ENCODE measurements at places on chromosomes 5 and 9.

DNA sequence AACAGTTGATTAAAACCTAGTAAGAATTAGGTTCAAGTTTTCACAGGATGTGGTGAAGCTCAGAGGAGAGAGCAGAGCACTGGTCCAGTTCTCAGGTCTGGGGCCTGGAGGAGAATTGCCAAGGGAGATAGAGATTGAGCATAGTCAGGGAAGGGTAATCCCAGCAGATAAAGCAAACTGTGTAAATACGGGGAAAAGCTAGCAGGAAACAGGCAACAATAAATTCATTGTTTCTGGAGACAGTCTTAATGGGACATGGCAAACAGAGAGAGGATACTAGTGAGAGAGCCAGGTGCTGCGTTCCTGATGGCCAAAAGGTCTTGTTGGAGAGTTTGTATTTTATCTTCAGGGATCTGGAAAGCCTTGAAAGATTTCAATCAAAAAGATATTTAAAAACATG lies 333.0 kb downstream of the PDE4D start:
- DNase-seq = no peak

DNA sequence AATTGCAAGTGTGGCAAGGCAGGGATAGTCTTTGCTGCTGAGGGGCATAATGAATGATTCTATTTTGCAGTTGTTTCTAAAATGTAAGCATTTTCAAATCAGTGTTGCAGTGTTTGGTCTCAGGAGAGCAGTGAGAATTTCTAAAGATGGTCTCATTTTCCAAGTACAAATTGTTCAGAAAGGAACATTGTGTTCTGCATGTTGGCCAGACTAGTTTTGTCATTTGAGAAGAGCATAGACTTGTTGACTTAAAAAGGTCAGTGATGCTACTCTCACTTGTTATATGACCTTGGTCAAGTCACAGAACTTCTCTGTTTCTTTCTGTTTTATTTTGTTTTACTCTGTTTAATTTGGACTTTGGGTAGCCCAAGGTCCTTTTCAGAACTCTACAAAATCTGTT lies 344.6 kb downstream of the OSTF1 start:
- no peak for DNase-seq

GRCh38 chr9:109305801-109306200 lies 15.1 kb downstream of the EPB41L4B start:
- DNase-seq = no peak

DNA sequence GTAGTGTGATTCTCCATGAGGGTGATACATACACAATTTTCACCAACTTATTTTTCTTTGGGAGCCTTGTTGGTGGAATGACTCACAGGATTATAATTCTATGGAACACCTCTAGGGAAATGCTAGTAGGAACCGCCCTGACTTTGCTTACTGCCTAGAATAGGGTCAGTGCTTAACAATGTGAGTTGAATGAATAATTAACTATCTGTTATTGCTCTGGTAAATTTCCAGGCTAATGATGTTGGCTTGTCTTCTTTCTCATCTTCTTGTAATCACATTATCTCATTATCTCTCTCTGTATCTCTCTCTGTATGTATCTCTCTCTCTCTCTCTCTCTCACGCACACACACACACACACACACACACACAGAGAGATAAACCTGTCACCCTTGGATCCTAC lies 291.1 kb downstream of the TRIM32 start:
- no peak for DNase-seq

DNA sequence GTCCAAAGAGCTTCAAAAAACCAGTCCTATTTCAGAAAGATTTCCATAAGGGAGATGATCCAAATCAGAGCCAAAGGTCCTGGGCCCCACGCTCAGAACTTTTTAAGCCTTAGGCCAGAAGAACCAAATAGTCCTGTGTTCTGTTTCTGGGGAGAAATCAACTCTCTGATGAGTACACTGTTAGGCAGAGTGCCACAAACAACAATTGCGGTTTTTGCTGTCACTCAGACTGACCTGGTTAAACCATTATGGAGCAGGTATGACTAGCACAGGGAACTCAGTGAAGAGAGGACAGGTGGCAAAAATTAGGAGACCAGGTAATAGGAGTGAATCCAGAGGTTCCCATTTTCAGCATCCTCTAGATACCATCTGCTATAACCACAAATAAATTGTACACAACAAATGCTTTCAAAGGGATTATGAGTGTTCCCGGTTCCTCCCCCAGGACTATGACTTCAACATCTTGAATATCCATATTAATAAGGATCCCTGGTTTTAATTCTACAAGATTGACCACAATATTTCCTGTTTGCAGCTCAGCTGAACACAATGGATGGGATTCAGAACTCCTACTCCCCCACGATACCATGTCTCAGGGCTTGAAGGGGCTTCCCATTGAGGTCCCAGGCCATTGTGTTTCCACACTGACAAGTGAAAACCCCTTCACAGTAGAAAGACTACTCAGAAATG lies 52.1 kb upstream of the FREM1 start:
- no peak for DNase-seq

- DNase-seq = peak; percentile 85
These were observed 10.0 kb downstream of the S1PR3 start for GRCh38 chr9:89000973-89001916.

DNA sequence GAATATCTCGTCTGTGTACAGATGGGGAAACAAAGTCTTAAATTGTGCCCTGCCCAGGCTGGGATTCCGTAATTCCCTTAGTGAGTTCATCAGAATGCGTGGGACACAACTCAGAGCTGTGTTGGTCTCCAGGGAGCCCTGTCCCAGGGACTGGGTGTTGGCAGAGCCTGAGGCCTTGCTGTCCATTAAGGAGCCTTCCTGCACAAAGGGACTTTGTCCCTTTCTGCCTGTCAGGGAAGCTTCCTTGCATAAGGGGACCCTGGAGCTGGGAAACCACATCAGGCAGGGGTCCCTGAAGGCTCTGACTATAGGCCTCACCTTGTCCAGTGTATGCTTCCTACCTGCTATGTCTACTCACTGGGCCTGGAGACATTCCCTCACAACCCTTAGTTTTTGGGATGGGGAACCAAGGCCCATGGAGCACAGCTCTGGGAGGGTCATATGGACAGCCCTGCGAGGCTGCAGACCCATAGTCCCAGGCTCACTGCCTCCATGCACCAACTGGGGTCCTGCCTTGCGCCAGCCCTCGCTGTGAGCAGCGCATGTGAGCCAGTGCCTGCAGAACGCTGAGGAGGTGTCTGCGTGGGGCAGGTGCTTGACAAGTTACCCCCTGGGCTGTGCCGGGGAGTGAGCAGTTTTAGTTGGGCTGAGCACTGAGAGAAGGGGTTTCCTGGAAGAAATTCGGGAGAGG lies 1.6 kb downstream of the CARD19 start:
- no peak for DNase-seq

DNA sequence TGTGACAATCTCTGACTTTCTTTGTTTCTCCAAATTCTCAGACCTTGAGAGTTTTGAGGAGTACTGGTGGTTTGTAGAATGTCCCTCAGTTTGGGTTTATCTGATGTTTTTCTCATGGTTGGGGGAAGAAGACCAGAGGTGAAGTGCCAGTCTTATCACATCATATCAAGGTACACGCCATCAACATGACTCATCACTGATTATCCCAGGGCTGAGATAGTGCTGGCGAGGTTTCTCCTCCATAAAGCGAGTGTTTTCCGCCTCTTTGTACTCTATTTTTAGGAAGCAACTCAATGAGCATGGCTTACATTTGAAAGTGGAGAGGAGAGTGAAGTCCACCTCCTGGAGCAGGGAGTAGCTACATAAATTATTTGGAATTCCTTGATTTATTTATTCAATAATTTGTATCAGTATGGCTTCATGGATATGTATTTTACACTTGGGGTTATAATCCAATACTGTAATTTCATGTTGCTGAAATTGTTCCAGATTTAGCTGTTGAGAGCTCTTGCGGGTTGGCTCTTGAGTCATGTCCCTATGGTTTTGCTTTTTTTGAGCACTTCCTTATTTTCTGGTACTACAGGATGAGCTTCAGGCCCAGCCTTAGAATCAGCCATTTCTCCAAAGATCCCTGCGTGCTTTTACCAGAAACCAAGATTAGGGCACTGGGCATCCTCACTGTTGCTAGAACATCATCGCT lies 23.9 kb downstream of the DCANP1 start:
- DNase-seq = no peak

GRCh38 chr5:131968396-131968954 lies 23.0 kb upstream of the MEIKIN start:
- no peak for DNase-seq

DNA sequence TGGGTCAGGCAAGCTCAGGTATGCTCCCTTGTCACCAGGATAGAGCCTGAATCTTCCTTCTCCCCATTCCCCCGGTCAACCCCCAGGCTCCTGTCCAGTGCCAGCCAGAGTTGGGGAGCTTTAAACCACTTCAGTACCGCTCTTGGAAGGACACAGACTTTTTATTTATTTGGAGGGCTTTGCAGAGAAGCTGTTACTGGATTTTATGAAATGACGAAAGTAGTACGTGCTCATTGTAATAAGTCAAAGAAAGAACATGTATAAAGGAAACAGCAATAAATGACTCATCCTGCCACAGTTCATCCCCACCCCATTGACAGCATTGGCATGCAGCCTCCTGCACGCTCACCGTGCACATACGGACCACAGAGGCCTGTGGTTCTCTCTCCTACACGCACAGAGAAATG lies 230.3 kb downstream of the AUH start:
- DNase-seq = peak; percentile 72

DNA sequence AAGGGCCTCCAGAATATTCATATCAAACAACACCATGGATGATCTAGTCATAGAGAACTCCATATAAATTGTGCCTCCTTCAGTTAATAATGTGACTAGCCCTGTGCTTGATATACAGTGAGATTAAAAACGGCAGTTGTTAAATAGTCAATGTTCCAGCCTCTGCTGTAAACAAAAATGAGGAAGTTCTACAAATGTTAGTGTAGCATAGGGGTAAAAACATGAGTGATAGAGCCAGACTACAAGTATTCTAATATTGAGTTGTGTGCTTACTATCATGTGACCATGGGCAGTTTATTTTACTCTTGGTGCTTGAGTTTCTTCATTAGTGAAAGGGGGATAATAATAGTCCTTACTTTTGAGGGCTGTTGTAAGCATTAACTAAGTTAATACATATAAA lies 43.3 kb upstream of the SLCO6A1 start:
- DNase-seq = no peak

- no peak for DNase-seq
These were observed 23.2 kb downstream of the PRUNE2 start for GRCh38 chr9:76882686-76883085.

- DNase-seq = no peak
These were observed 1.3 kb downstream of the DMRT1 start for GRCh38 chr9:842635-843426.

- DNase-seq = no peak
These were observed 182.4 kb upstream of the ATP10B start for GRCh38 chr5:161034451-161034850.

DNA sequence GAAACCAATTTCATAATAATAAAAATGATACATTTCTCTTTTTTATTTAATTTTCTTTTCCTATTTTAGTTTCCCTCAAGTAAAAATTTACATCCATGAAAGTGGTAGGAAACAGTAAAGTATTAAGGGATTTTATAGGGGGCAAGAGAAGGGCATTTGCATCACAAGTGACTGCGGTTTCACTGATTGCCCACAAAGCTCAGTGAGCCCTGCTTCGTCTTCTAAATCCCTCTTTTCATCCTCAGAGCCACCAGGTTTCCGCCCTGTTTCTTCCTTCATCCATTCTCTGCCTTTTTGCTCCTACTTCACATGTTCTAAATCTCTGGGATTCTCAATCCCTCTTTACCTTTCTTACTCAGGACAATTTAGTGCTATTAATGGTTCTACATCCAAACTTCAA lies 491.4 kb downstream of the LRRC70 start:
- DNase-seq = no peak

DNA sequence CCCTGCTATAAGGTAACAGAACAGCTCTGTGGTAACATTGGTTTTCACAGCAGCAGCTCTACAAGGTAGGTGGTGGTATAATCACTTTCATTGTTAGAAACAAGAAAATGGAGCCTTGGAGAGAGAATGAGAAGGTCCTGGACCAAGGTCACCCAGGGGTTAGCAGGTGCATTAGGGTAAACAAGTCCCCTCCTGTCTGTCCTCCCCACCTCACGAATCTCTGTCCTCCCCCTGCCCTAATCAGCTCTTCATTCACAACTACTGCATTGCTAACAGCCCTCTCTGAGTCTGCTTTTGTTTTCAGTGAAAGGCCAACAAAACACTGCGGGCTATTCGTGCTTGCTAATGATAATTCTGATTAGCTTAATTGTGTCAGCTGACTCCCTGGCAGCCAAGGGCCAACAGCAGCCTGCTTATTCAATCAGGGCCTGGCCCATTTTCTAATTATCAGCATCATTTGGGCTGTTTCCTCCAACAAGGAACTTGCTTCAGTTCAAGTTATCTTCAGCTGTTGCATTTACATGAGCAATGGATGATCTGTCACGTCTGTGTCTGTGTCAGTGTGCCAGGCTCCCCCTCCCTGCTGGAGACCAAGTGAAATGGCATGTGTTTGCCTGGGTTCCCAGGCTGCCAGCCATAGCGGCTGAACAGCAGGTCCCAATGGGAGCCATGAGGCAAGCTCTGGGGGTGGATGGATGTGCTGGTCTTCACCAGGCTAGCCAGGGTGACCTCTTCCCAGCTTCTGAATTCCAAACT lies 56.7 kb upstream of the EQTN start:
- no peak for DNase-seq

DNA sequence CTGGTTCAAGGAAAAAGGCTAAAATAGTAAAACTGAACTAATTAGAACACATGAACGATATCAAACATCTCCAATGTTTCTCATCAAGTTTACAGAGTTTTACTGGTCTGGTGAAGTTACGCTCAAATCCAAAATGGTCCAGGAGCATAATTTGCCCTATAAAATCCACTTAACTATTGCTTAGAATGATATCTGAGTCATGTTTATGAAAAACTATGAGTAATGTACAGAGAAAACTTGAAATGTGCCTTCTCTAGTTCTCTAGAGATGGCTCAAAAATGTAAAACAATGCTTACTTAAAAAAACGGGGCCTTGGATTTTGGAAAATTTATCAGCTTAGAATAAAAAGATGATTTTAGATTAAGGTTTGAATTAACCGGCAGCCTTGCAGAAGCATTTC lies 108.1 kb downstream of the FBXW11 start:
- DNase-seq = no peak

GRCh38 chr5:109907731-109908130 lies 218.0 kb downstream of the MAN2A1 start:
- no peak for DNase-seq

DNA sequence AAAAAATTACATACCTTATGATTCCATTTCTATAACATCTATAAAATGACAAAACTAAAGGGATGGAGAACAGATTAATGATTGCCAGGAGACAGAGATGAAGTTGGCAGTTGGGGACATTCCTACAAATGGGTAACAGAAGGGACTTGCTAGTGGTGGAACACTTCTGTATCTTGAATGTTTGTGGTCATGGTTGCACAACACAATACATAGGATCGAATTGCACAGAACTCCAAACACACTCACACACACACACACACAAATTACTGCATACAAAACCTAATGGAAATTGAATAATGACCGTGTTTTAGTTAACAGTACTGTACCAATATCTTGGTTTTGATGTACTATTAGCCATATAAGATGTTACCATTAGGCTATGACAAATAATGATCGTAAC lies 330.7 kb upstream of the POU5F2 start:
- no peak for DNase-seq

Measured in stimulated activated CD4-positive, alpha-beta T cell treated with anti-CD3 and anti-CD28 coated beads, Interleukin-2, amount 100 ng/mL, for 24 hours (primary cell).